ENCODE measurements at places on chromosomes 11 and 22. TPM values are rescaled to one million over a fixed set of nuclear protein-coding genes. Genes with fewer than 3 reads are reported as not detected.

The NLRP14 gene
- not detected for total RNA-seq

DNA sequence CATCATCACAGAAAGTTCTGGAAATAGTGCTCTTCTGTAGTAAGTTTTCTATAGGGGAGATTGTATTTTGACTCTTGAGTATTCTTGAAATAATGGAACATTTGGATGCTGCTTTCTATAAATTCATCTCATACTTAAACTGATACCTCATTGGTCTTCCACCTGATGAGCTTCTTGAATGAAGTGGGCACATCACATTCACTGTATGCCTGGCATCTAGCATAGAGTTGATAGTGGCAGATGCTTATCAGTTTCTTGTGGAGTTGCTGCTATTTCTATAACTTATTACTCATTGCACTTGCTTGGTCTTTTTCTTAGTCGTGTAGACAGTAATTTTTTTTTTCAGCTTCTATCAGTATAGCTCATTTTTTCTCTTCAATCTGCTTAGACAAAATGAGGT lies 5.4 kb downstream of the ATXN10 start:
- DNase-seq, result no peak
- H3K4me1 ChIP-seq, result peaks cover 58% of the 10 kb centered on the region

GRCh38 chr22:44443641-44444235 lies 54.3 kb downstream of the RTL6 start:
- no peak for DNase-seq
- no peak overlapping the region for H3K27ac ChIP-seq
- H3K4me3 ChIP-seq, result no peak overlapping the region
- H3K4me1 ChIP-seq, result peaks cover 12% of the 10 kb centered on the region
- no peaks in the 10 kb centered on the region for H3K36me3 ChIP-seq

DNA sequence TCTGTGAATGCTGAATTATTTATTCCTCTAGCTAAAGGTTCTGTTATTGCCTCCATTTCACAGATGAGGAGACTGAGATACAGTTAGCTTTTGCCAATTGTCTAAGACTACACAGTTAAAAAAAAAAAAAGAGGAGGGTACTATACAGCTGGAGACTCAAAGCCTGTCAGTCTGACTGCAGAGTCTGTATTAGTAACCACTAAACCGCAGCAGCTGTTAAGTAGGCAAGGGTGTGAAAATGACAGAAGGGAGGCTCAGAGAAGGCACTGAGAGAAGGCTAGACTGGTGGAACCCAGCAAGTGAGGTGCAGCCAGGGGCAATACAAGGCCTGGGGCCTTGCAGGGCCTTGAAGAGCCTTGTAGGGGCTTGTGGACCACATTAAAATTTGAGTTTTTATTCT lies 181.2 kb downstream of the CSNK2A3 start:
- H3K4me1 ChIP-seq, result no peaks in the 10 kb centered on the region
- peak overlapping the region; percentile 60 for H3K27ac ChIP-seq
- DNase-seq, result no peak
- no peaks in the 10 kb centered on the region for H3K27me3 ChIP-seq
- no peak overlapping the region for H3K4me3 ChIP-seq

DNA sequence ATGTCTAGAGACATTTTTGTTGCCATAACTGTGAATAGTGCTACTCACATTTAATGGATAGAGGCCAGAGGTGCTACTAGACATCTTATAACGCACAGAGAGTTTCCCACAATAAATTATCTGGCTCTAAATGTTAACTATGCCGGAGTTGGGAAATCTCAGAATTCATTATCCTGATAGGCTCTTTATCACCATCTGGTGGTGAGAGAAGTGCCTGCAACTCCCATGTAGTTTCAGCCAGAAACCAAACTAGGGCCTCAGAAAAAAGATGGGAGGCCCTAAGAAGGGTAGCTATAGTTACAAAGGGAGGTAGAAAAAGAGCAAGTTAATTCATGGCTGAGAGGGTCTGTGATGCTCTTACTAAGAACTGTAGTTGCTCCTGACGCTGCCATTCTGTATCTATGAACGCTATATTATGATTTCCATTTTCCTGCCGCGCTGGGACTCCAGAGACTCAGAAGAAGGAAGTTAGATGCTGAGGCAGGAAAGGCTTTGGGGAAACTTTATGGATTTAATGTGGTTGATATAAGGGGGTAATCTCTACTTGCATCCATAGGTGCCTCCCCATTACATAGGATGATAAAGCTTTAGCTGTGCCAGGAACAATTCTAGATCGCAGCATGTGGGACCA lies 22.9 kb upstream of the MRPL17 start:
- H3K4me1 ChIP-seq, result no peaks in the 10 kb centered on the region
- no peak overlapping the region for H3K27ac ChIP-seq
- no peaks in the 10 kb centered on the region for H3K27me3 ChIP-seq

DNA sequence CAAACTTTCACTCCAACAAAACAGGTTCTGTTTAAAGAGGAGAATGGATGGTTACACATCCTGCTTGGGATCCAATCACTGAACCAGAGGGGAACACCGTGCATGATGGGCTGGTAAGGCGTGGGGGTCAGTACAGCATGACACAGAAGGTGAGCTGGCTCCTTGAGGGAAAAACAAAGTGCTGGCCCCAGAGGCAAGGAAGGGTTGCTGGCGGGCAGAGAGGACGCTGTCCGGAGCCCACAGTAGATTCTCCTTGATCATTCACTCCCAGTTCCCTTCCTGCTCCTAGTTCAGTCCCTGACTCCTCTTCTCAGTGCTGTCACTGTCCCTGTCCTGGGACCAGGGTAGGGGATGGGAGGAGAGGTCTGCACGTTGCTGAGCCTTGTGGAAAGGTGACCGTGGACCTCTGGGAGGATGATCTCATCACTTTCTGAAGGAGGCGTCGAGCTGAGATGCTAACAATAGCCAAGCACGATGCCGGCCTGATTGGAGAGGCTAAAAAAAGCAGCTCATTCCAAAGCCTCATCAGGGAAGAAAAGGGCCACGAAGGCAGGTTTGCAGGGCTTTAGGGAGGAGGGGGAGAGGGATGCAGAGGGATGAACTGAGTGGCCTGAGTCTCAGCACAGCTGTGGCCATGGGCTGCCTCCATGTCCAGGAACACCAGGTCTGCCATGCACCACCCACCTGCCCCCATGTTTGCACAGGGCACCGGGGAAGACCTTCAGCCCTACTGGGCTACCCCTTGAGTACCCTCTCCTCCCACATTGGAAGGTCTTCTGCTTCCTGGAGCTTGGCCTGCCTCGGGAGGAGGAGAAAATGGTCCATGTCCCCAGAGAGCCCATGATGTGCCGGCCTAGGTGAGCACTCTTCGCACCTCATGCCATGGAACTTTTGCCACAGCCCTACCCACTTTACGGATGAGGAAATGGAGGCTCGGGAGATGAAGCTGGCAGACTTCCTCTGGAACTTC lies 72.7 kb upstream of the RTL6 start:
- no peak for DNase-seq
- H3K36me3 ChIP-seq, result no peaks in the 10 kb centered on the region
- H3K27ac ChIP-seq, result no peak overlapping the region
- no peak overlapping the region for H3K4me3 ChIP-seq
- no peaks in the 10 kb centered on the region for H3K27me3 ChIP-seq

- H3K27me3 ChIP-seq, result peaks cover under 1% of the 10 kb centered on the region
- H3K27ac ChIP-seq, result peak overlapping the region; percentile 92
- no peak for DNase-seq
Observed at GRCh38 chr11:70399681-70400112, 1.4 kb downstream of the CTTN start.
